LNCaP clone FGC (cell line): ENCODE measurements at places on chromosomes 4 and X.

GRCh38 chr4:1345903-1346780 is 866 bp upstream of the UVSSA start:
- DNase-seq, result no peak

GRCh38 chr4:82042042-82042441 is 331.7 kb downstream of the HNRNPD start:
- DNase-seq, result no peak

DNA sequence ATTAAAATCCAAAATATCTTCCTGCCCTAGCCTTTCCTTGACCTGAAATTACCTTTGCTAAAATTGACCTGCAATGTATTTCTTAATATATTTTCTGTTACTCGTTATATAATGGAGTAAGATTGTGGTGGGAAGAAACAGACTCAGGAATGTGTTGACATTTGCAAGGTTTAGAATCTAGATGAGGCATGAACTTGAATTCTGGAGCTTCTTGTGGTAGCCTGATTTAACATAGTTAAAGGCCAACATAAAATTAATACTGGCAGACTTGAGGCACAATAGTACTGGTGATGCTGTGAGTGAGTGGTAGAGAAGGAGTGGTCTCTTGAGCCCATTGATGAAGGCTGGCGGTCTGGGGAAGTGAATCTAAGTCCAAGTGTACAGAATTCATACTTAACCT is 197.9 kb upstream of the SPRY1 start:
- DNase-seq, result no peak

DNA sequence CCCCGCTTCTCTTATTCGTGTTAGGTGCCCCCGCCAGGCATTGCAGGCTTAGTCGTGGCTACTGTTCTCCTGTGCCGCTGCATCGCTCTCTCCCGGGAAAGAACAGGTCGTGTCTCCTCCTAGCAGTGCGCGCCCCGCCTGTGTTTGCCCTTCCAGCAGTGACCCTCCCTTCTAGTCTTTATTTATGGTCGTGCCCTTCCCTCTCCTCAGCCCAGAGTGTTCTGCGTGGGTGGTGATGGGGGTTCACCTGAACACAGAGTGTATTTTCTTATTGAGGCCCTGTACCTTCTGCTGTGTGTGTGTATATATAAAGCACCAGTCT is 15.2 kb downstream of the USP11 start:
- no peak for DNase-seq

DNA sequence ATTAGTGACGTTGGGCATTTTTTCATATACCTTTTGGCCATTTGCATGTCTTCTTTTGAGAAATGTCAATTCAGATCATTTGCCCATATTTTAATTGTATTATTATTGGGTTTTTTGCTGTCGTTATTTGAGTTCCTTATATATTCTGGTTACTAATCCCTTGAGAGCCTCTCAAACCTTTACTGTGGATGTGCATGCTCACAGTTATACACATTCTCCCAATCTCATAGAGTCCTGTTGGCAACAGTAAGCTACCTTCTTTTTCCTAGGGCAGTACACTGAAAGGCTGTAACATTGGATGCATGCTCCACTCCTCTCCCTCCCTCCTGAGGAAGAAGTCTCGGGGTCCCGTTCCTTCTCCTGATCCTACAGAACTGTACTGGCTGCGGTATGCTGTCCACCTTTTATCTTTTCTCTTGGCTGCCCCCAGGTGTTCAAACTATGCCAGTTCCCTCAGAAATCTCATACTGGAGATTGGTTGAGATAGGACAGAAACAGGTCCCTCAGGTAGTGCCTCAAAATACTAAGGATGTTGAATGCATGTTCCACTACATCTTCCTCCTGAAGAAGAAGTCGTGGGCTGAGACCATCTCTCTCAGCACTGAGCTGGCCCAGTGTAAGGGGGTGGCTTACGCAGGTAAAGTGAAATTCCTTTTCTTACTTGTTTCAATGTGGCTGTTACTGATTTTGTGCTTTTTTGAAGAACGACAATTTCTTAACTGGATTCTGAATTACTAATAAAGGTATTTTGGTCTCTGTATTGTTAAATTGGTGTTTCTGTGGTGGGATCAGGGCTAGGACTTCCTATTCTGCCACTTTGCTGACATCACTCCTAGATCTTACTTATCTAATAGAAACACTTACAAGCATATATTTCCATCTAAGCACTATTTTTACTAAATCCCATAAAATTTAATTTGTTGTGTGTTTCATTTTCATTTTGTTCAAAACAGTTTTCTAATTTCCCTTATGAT is 145.4 kb upstream of the HUWE1 start:
- peak; percentile 4 for DNase-seq

GRCh38 chrX:133888984-133889383 is 96.4 kb downstream of the GPC3 start:
- DNase-seq, result no peak

DNA sequence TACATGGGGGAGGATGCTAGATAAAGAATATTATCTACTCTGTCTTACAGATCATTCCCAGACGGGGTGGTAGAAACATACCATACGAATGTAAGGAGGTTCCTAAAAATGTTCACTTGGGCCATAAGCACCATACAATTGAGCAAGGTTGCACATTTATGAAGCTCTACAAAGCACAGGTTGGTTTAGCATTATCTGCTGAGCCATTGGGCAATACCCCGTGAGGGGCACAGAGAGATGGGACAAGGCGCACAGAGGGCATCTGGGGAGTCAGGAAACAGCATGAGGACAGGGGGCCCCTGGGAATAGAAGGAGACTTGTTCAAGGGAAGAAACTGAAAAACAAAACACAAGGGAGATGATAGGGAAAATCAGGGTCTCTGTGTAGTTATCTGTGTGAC is 305.3 kb downstream of the TRIML1 start:
- no peak for DNase-seq

- no peak for DNase-seq
Observed at GRCh38 chr4:40594261-40595178, 35.1 kb downstream of the RBM47 start.

GRCh38 chrX:72121383-72121782 is 10.3 kb downstream of the RTL5 start:
- DNase-seq, result no peak

GRCh38 chrX:39361736-39362135 is 560.5 kb downstream of the MID1IP1 start:
- no peak for DNase-seq

- no peak for DNase-seq
Observed at GRCh38 chr4:78325271-78326157, 226.1 kb upstream of the ANXA3 start.

DNA sequence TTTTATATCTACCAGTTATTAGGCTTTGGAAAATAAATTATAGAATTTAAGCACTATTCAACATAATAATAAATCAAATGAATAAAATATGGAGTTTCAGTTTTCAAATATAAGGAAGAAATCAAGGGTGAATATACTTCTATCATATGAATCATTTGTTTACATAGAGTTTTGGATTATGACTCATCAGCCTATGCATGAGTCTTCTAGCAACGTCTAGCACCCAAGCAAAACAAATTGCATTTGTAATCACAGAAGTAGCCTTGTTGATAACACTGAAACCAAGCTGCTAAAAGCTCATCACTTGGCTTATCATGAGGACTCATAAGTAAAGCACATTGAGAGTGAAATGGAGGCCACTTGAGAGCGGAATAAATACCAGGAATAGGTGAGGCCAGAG is 434.6 kb downstream of the PCDH11X start:
- no peak for DNase-seq

DNA sequence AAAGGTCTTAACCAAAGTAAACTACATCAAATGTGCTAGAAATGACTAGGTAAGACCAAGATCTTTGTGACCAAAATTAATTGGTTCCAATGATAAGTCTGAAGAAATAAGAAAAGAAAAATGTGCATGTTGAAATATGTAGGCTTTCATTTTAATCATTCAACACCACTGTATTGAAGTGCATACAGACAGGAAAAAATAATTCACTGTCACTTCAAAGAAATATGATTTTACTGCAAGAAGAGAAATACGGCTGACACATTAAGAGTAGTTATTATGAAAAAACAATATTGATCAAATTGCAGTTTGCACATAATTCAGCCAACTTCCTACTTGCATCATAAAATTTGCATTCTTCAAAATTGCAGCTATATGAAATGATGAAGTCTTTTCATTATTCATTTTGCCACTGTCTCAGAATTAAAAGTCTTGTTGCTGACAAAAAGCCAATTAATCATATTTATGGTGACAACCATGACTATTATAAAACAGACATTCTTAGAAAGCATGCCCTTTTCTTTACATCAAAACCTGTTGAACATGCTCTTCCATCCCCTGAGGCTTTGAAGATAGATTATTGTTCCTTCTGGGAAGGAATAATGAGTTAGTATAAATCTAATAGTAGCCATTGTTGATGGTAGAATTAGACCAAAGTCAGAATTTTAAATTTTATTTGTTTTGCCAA is 405.9 kb upstream of the MAD2L1 start:
- no peak for DNase-seq

- DNase-seq, result no peak
Observed at GRCh38 chr4:119692001-119692400, 63.4 kb upstream of the PDE5A start.
